NCI-H345 (cell line): ENCODE measurements at places on chromosomes 1 and 21.

DNA sequence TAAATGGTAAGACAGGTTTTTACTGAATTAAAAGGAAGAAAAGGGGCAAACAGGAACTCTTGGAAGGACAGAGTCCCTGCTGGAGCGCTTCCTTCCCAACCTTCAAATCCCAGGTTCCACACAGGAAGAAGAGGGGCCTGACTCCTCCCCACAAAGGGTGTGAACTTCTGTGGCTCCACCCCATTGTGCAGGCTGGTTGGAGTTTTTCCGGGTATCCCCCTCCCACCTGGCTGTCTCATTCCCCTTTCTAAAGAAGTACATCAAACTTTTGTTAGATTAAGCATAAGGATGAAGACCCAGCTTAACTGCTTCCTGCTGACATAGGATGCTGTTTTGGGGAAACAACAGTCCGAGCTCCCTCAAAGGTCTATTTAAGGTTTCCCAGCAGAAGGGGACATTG, 187.7 kb downstream of the FCRL5 start:
- no peak for DNase-seq

GRCh38 chr1:9321480-9321849, 28.8 kb downstream of the SPSB1 start:
- no peak for DNase-seq

- no peak for DNase-seq
Observed at GRCh38 chr1:246329900-246330299, 177.2 kb downstream of the SMYD3 start.

GRCh38 chr1:41711581-41711980, 207.1 kb downstream of the HIVEP3 start:
- DNase-seq, result no peak

GRCh38 chr21:35316933-35317332, 267.8 kb upstream of the RUNX1 start:
- no peak for DNase-seq

DNA sequence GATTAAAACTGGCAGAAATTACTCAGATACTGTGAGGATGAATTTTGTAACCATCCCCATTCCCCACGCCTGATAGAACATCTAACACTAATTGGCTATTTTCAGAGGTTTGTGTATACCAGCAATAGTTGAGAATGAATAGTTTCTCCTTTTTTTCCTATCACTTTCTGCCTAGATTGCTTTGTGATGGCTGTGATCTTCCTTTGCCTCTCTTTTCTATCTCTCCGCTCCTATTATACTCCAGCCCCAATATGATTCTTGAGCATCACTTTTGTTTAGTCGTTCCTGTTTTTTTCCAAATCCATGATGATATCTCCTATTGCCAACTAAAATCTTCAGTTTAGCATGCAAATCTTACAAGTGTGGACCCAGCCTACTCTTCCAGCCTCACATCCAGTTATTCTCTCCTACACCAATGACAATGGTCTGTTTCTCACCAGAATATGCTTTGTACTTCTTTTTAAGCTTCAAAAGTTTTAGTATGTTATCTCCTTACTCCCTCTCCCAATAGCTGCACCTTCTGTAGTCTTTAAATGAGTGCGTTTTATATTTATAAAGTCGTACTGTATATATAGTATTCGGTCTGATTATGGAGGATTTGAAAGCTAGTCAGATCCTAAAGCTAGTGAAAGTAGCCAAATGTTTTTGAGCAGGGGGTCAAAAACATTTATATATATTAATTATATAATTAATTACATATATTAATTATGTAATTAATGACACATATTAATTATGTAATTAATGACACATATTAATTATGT, 25.2 kb downstream of the MAGI3 start:
- no peak for DNase-seq

GRCh38 chr1:57229076-57229475, 194.8 kb downstream of the DAB1 start:
- no peak for DNase-seq

DNA sequence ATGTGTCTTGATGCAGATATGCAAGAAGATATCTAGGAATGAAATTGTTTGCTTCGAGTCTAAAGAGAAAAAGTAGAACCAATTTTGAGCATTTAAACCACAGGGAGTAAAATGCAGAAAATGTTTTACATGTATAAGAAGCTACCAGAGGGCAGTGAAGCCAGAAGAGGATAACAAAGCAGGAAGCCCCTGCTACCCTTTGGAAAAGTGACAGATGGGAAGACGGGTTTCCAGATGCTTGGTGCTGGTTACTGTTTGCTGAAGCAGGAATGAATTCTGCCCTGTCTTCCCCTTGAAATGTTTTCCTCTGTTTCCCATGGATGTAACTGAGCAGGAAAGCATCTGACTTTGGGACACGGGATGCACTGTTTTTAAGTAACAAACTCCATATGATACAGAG, 822.2 kb downstream of the MRPL39 start:
- DNase-seq, result no peak

- no peak for DNase-seq
Observed at GRCh38 chr1:17553975-17554700, 14.6 kb downstream of the ARHGEF10L start.

- DNase-seq, result no peak
Observed at GRCh38 chr21:44063151-44063912, 43.9 kb upstream of the PWP2 start.

GRCh38 chr1:2848006-2848670, 46.6 kb upstream of the TTC34 start:
- DNase-seq, result no peak

DNA sequence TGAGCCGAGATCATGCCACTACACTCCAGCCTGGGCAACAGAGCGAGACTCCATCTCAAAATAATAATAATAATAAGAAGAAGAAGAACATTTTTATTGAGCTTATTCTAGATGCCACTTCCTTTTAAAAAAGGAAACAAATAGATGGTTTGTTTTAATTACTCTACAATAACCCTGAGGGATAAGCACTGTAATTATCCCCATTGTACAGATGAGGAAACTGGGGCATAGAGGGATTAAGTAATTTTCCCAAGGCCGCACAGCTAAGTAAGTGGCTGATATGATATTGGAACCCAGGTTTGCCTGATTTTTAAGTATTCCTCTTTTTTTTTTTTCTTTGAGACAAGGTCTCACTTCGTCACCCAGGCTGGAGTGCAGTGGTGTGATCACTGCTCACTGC, 58.5 kb upstream of the LRIG2 start:
- DNase-seq, result no peak

DNA sequence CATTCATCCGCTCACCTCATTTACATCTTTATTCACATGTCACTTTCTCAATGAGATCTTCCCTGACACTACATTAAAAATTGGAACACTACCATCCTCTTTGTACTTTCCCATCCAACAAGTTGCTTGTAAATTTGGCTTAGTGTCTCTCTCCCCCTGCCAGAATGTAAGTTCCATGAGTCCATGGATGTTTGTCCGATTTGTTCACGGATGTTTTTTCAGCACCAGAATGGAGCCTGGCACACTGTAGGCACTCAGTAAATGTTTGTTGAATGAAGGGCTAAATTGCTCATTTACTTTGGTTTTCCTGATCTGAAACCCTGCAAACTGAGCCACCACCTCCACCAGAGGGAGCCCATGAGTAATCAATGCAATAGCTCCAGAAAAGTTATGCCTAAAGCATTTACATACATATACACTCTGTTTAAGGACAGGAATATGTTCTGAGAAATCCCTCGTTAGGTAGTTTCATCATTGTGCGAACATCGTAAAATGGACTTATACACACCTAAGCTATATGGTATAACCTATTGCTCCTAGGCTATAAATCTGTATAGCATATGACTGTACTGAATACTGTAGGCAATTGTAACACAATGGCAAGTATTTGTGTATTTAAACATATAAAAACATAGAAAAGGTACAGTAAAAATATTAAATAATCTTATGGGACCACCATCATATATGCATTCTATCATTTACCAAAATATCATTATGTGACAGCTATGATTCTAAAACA, 2.8 kb upstream of the EYA3 start:
- peak; percentile 50 for DNase-seq

GRCh38 chr21:35565204-35565611, 495.1 kb downstream of the SETD4 start:
- no peak for DNase-seq

GRCh38 chr1:202279806-202280205, 61.9 kb downstream of the UBE2T start:
- no peak for DNase-seq

- DNase-seq, result no peak
Observed at GRCh38 chr1:18957532-18958300, 1.2 kb upstream of the IFFO2 start.

GRCh38 chr21:44940116-44940631, 345 bp downstream of the SLX9 start:
- no peak for DNase-seq

DNA sequence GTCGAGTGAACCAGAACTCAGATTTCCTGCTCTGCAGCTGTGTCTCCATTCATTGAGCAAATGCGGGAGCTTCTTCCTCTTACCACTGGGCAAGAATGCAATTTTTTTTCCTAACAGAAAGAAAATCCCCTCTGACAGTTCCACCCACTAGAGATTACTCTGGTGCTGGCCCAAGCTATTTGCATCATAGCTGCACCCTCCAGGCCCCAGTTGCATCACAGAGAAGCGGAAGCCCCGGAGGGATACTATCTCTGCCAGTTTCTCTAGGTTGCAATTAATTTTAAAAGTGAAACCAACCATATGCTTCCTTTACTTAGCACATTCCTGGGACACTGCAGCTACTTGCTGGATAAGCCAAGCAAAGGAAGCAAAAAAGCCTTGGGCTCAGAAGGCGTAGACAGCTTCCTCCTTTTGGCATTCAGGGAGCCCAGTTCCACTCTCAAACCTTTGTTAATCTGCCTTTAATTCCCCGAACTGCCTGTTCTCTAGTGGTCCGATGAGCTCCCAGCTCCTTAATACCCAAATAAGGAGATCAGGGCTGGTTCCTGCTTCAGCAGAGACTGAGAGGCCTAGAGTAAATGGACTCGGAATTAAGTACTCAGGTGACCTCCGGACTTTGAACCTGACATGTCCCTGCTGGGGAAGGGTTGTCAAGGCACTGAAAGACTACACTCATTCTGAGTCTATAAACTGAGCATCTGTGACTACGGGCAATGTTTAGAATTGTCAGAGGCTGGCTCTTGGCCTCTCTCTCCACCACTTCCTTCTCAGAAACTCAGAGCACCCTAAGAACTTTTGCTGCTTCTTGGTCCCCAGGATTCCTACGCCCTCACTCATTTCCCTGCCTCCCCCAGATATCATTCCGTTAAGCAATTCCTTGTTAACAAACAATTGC, 72.5 kb upstream of the TNFSF18 start:
- DNase-seq, result no peak

- DNase-seq, result no peak
Observed at GRCh38 chr21:15276243-15276642, 211.4 kb upstream of the NRIP1 start.

DNA sequence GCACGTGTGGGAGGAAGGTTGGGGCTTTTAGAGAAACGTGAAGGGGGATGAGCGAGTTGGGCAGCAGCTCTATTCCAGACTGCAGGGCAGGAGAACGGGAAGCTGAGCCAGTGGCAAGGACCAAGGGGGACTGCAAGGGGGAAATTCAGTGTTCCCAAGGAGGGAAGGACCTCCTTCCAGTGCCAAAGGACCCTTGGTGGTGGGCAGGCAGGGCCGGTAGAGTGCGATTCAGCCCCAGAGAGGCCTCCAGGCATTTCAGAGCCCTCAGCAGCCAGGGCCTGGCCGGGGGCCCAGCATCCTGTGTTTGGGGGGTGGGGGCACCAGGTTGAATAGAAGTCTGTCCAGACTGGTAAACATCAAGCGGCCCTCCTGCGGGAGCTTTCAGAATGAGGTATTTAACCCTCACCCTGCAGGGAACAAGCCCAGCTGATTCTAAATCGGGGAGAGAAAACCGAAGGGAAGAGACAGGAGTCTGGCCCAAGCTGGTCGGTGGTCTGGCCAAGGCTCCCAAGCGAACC, 2.3 kb downstream of the COL9A2 start:
- DNase-seq, result no peak

GRCh38 chr1:156506450-156506849, 5.9 kb upstream of the MEF2D start:
- DNase-seq, result no peak

GRCh38 chr1:3716351-3716750, 35.9 kb upstream of the CCDC27 start:
- DNase-seq, result no peak

GRCh38 chr1:26126321-26127084, 14.9 kb downstream of the PDIK1L start:
- no peak for DNase-seq

GRCh38 chr1:159554261-159554660, 18.5 kb upstream of the OR10J5 start:
- DNase-seq, result no peak

- DNase-seq, result no peak
Observed at GRCh38 chr1:43293896-43294760, 6.7 kb upstream of the TIE1 start.

- DNase-seq, result no peak
Observed at GRCh38 chr1:234645964-234646363, 36.0 kb upstream of the IRF2BP2 start.

GRCh38 chr1:208251911-208252835, 8.0 kb upstream of the PLXNA2 start:
- DNase-seq, result no peak

- DNase-seq, result no peak
Observed at GRCh38 chr1:119040906-119041305, 52.8 kb upstream of the TBX15 start.

- peak; percentile 64 for DNase-seq
Observed at GRCh38 chr1:181483285-181484195, at the start of gene CACNA1E. Gene CACNA1E, plus strand, starts transcription at chr1:181483517. Its CDS starts 228 bp downstream, at chr1:181483745.

GRCh38 chr1:108828074-108828961, 28.6 kb downstream of the AKNAD1 start:
- DNase-seq, result peak; percentile 77

- no peak for DNase-seq
Observed at GRCh38 chr1:74763807-74764206, 30.9 kb downstream of the TYW3 start.

GRCh38 chr1:160309571-160309970, 24.6 kb upstream of the PEX19 start:
- no peak for DNase-seq

DNA sequence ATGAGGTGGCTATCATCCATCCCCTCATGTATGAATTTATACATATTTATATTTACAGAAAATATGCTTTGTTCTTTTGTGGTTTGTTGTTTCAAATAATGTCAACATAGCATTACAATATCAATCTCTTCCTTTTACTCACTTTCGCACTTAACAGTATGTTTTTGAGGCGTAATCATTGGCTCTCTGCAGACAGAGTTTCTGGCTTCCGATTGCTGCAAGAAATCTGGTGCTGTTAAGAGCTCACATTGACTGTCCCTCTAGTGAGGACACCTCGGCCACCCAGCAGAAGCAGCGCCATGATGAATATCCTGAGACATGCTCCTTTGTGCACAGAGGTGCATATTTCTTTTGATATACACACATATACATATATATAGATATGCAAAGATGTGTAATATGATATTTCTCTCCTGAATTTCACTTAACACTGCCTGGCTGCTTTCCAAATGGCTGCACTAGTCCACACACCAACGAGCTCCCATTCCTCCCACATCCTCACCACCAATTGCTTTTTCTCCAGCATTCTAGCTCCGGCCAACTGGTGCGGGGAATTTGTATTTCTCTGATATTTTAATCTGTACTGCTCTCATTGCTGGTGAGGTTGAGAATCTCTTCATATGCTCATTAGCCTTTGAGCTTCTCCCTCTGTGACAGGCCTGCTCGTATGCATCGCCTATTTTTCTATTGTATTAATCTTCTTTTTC, 248.4 kb downstream of the SIPA1L2 start:
- DNase-seq, result no peak
